Epithelial cell of umbilical artery (primary cell): ENCODE measurements at places on chromosomes 16 and 17. TPM values are rescaled to one million over a fixed set of nuclear protein-coding genes. Genes with fewer than 3 reads are reported as not detected.

The CCL1 gene
- 1.5 TPM in 1 of 2 replicates, not detected in the other for total RNA-seq

The ABI3 gene
- total RNA-seq: 24.0 and 24.9 TPM in 2 replicates

The CMTM1 gene
- 0.32 and 0.91 TPM in 2 replicates for total RNA-seq

The ZNF764 gene
- 2.3 and 2.9 TPM in 2 replicates for total RNA-seq

The CWC25 gene
- total RNA-seq: 7.8 and 9.7 TPM in 2 replicates

The GFAP gene
- 0.65 and 1.5 TPM in 2 replicates for total RNA-seq

The LLGL1 gene
- 29.3 and 30.2 TPM in 2 replicates for total RNA-seq

The TRAPPC1 gene
- 34.5 and 35.4 TPM in 2 replicates for total RNA-seq

The AXIN1 gene
- 18.8 and 22.9 TPM in 2 replicates for total RNA-seq

The PIGQ gene
- 23.1 and 24.2 TPM in 2 replicates for total RNA-seq
